NCI-H2081 (cell line): ENCODE measurements at places on chromosomes 1 and 21.

GRCh38 chr1:232558954-232559353 lies 71.0 kb downstream of the SIPA1L2 start:
- DNase-seq = no peak

DNA sequence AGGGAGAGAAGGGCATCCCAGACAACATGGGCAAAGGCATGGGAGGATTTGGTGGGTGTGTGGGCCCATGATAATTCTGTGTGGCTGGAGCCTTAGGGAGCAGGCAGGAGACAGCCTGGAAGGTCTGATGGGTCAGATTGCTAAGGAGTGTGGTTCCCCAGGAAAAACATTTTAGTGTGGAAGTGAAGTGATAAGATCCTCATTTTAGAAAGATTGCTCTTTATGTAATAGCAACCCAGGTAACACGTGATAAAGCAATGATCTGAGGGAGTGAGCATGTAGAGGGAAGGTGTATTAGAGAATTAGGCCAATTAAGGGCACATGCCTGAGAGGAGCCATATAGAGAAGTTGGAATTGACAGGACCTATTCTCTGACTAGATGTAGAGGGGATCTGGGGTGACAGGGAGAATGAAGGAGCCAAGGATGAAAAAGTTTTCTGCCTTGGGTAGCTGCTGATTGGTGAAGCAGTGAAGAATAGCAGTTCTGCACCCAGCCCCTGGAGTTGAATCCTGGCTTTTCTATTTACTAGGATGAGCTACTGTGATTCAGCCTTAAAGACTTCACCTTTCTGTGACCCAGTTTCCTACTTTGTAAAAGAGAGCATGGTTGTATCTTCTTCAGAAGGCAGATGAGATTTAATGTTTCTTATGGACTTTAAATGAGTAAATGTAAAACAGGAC lies 18.7 kb upstream of the SLAMF6 start:
- DNase-seq = no peak

- DNase-seq = no peak
These were observed 4.9 kb downstream of the AADACL4 start for GRCh38 chr1:12648741-12649140.

GRCh38 chr1:157584503-157584902 lies 13.4 kb downstream of the FCRL4 start:
- DNase-seq = no peak

DNA sequence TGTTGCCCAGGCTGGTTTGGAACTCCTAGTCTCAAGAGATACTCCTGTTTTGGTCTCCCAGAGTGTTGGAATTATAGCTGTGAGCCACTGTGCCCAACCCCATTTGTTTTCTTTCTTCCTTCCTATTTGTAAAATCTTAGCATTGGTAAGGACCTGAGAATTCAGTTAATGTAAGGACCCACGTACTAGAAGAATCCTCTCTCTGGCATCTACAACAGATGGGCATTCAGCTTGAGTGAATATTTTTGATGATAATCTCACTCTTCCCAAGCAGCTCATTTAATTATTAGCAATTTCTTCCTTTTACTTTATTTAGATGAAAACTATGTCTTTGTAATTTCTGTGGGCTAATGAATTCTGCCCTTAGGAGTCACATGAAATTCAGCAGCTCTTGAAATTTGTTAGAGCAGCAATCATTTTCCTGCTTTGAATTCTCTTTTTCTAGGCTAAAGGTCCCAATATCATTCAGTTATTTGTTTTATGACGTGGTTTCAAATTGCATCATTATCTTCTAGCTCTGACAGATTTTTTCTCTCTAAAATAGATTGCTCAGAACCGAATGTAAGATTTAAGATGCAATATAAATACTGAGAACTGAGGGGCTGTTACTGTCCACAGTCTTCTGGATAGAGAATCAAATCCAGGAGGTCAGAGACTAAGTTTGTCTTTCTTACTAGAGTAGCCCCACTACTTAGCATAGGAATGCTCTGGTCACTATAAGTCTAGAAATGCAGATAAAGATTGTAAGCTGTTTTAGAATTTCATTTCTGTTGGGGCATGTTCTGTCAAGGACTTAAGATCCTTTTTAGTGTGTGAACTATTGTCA lies 59.4 kb downstream of the EPB41 start:
- no peak for DNase-seq

DNA sequence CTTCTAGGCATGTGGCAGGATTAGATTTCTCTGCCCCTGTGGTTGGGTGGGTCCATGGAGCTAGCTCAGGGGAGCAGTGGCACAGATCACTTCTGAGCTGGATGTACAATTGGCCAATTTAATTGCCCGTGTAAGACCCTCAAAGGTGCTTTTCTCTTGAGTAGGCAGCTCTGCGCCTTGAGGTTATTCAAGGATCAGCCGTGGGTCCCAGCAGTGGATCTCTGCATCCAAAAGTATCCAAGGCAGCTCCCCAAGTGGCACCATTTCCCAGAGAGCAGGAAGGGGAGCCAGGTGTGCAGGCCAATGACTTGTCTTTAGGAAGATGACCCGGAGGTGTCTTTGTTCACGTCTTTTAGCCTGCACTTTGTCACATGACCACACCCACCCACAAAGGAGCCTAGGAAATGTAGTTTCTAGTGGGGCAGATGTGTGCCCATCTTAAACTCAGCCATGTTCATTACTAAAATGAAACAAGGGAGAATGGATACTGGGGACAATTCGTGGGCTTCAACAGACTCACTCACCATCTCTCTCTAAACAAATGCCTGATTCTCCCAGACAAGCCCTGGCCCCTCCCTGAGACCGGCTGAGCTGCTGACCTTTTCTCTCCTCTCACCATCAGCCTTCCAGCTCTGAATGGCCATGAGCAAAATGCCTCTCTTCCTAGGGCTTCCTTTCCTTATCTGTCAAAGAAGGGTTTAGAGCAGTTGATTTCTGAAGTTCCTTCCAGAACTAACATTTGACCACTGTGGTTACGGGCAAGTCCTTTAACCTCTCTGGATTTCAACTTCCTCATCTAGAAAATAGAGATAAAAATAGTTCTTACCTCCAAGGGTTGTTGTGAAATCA lies 41.4 kb upstream of the TENT5C start:
- DNase-seq = no peak

DNA sequence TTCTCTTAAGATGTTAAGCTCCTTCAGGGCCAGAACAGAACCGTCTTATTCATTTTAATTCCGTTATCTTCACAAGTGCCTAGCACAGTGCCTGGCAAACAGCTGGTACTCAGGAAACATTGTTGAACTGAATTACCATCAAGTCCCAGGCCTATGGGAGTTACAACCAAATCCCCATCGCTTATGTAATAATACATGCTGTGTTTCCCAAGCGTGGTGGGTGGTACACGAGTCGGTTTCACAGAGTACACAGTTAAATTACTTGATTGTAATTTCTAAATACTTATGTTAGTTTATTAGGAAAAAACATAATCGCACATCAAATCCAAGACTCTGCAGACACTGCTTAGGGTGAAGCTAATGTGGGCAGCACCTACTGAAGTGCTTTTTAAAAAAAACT lies 1.0 kb downstream of the ANGEL2 start:
- no peak for DNase-seq

DNA sequence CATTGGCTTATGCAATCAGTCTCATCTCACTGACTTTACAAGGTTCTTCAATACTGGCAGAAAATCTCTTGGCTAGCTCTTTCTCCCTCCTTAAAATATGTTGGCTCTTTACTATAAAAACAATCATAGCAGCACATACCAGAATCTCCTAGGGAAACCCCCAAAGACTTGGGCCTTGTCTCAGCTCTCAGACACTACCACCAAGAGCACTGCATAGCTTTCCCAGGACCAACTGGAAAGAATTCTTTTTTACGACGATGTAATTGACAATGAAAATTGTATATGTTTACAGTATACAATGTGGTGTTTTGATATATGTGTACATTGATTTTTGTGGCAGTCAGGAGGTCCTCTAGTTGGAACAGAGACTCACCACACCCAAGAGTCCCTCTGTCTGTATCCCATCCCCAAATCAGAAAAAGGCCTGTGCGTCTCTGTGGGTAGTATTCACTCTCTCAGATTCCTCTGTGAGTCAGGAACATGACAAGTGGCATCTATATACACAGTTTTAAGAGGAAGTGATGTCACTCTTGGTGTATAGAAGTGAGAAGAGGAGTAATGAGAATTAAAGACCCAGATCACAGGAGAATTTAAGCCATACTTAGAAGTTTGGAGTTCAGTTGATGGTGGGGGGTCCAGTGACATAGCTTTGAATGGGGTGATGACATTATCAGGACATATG lies 21.1 kb downstream of the SMAP2 start:
- DNase-seq = no peak

DNA sequence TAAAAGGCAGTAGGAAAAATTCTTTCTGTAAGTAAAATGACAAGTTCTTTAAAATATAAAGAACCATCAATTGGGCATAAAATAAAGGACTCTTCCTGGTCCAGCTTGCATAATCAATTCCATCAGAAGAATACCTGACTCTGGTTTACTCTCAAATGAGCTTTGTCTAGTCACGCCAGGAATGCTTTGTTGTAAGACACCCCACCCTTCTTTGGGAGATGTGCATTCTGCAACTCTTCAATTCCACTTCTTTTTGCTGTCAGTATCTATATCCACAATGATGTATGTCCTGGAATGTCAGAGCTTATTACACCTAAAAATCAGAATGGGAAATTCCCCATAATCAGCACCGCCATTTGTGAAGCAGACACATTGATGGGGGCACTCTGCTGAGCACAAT lies 76.1 kb downstream of the PTPN14 start:
- no peak for DNase-seq

DNA sequence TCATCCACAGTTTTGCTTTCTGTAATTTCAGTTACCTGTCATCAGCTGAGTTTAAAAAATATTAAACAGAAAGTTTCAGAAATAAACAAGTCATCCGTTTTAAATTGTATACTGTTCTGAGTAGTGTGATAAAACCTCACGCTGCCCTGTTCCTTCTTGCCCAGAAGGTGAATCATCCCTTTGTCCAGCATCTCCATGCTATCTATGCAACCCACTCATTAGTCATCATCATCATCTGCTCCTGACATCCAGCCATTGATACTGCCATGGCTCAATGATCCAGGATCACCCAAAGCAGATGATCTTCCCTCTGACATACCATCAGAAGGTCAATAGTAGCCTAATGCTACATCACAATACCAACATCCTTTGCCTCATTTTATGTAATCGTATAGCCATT lies 198.3 kb downstream of the SLC44A5 start:
- no peak for DNase-seq
